NCI-H2227 treated with DMSO at 0.1 percent for 48 hours (cell line): ENCODE measurements at places on chromosomes 16 and 17.

GRCh38 chr17:78748048-78748729 lies 33.9 kb downstream of the CYTH1 start:
- DNase-seq, result no peak

GRCh38 chr17:45222289-45222995 lies 757 bp downstream of the FMNL1 start:
- DNase-seq, result no peak

- DNase-seq, result no peak
Measured at GRCh38 chr16:48960830-48961229, 320.8 kb downstream of the CBLN1 start.

- no peak for DNase-seq
Measured at GRCh38 chr17:37761961-37762360, 17.1 kb upstream of the HNF1B start.

GRCh38 chr16:7871979-7872378 lies 539.3 kb downstream of the RBFOX1 start:
- DNase-seq, result no peak
